Stimulated activated CD8-positive, alpha-beta memory T cell treated with anti-CD3 and anti-CD28 coated beads, Interleukin-4, amount 100 ng/mL, for 48 hours (primary cell): ENCODE measurements at places on chromosomes 7 and 10.

DNA sequence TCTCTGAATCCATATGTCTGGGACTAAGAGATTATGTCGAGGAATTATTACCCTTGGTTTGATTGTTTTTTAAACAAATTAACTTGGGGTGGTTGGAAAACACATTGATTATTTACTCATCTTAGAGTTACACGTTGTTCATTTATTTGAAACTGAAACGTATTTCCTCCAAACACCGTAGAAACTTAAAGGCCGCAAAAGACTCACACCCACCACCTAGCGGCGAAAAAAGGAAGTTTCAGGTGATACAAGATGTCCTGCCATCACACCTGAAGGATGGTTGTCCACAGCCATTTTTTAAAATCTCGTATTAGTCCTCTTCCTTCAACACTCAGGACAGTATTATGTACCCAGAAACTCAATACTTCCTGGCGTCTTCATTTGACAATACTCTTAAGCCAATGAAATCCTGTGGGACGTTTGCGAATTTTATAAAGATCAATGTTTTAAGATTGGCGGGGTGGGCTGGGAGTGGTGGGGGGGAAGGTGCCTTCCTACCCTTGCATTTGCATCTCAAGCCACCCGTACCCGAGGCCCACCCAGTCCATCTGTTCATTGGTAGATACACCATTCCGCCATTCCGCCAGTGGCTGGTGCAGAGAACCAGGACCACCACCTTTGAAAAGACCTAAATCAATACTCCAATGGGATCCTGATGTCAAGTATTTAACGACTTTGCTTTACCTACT is 1.4 kb upstream of the LCOR start:
- DNase-seq: peak; percentile 87

DNA sequence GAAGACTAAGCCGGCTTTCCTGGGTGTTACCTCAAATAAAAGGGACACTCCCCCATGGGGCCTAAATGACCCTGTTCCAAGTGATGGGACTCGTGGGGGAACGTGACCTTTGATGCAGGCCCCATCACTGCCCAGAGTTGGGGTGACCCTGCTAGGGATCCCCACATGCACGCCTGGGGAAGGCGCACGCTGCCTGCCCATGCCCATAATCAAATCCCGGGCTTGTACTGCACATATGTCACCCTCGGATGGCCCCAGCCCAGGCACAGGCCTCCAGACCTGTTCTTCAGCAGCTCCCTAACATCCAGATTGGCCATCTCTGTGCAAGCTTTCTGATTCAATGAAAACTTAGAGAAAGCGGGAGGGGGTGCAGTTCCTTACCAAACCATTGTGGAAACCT is 14.7 kb downstream of the EBF3 start:
- no peak for DNase-seq

DNA sequence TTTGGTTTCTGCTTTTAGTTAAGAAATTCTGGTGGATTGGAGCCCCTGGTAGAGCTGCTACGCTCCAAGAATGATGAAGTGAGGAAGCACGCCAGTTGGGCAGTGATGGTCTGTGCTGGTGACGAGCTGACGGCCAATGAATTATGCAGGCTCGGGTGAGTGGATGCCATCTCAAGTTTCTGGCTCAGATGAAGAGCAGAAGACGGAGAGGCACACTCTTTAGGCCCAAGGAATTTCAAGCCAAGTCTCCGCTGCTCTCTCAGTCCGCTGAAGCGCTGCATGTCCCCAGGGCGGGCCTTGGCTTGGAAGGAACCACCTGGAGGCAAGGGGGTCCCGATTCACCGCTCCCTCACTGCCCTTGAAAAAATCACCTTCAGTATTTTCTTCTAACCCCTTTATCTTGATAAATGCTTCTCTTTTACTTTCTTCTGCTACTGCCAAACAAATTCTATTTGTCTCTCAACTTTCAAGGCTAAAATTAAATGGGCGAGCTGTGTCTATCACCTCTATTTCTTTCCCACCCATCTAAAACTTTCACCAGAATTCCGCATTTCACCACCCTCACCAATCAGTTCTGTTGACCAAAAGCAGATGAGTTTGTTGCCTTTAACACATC is 74.2 kb downstream of the ARMC3 start:
- DNase-seq: no peak

- no peak for DNase-seq
These were observed 133.5 kb downstream of the TSPAN12 start for GRCh38 chr7:120724448-120724847.

DNA sequence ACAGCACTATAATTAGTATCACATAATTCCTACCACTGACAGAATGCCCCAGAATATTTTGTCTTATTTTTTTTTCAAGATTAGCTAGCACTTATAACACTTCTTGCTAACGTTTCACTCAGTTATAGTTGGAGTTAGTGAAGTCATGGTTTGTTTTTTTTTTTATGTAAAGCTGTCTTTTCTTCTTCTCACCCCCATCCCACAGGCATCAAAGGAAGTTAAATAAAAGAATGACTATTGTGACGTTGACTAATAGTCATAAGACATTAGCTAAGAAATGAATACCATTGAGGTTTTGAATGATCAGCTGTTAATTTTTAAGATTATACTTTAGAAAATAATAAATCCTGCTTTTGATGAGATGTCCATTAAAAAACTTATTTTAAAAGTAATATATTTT is 498.3 kb downstream of the GFRA1 start:
- no peak for DNase-seq

DNA sequence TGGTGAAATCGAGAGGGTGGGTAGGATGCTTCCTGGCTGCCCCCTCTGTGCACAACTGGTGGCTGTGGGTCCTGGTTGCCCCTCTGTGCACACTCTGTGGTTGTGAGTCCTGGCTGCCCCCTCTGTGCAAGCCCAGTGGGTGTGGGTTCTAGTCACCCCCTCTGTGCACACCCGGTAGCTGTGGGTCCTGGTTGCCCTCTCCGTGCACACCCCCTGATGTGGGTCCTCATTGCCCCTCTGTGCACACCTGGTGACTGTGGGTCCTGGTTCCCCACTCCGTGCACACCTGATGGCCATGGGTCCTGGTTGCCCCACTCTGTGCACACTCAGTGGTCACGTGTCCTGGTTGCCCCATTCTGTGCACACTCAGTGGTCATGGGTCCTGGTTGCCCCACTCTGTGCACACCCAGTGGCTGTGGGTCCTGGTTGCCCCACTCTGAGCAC is 20.3 kb upstream of the RET start:
- DNase-seq: no peak

DNA sequence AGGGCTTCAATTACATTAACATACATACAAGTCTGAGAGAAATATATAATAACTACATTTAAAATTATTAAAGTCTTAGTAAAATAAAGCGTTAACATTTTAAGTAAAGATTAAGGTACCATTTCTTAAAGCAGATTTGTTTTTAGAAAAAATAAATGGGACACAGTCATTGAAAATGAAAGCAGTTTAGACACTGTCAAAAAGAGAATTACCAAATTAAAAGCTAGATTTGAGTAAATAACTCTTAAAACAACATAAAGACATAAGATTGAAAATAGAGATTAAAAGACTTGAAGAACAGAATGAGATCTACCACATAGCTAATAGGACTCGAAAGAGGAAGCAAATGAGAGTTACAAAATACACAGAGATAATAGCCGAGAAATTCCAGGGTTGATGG is 562.2 kb upstream of the FOXK1 start:
- DNase-seq: no peak

GRCh38 chr7:82224529-82224928 is 219.0 kb downstream of the CACNA2D1 start:
- DNase-seq: no peak

GRCh38 chr7:156038345-156038744 is 226.1 kb upstream of the SHH start:
- DNase-seq: no peak

DNA sequence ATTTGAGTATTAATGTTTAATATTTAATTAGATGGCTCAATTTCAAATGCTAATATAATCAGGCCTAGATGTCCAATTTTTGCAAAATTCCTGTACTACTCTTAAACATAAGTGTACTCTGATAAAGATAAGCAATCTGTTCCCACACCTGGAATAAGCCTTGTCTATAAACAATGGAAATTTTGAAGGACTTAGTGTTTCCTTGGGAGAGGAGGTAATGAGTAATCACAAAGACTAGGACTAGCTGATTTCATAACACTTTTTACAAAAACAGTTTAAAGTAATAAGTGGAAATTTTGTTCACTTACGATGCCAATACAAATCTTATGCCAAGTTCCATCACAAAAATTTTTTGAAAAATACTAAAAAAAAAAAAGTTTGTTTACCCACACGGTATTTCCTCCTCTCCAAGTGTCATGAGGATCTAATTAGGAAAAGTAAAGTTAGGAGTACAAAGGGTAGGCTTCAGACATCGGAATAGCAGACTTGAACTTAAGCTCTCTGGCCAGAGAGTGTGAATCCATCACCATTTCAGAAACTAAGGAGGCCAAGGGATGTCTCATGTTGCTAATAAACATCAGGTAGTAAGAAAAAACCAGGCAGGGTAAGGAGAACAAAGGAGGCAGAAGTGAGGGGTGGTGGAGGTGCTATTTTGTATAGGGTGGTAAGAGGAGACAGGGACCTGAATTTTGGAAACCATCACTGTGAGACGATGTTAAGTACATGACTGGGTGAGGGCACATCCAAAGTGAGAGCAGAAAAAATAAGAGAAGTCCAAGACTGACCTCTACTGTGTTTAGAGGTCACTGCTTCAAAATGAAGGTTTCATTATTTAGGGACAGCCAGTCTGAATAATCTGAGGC is 61.3 kb downstream of the RAPGEF5 start:
- no peak for DNase-seq

GRCh38 chr10:35517431-35518181 is 87.5 kb upstream of the GJD4 start:
- DNase-seq: no peak

GRCh38 chr10:46216836-46217751 is 69.7 kb upstream of the ANTXRL start:
- no peak for DNase-seq

DNA sequence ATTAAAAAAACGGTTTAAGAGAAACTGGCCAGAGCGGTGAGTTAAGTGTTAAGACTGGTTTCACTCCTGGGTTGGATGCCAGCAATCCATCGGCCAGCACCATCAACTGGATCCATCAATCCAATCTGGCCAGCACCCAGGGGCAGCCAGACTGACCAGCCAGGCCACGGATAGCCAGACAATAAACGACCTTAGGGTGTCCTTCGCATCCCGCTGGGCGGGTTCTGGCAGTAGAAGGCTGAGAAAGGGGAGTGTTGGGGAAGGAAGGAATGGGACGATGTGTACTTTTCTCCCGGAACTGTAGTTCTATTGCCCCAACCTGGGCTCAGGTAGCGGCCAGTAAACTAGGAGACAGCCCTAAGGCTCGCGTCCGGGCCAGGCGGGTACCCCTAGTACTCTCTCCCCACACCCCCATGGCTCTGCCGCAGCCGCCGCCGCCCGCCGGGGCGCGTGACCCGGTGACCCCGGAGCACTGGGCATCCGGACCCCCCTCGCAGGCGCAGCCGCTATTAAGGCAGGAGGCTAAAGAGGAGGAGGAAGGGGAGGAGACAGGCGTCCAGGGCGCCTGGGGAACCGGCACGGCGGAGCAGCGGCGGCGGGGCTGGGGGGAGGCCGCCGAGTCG is at the start of gene CASD1:
TSS of gene CASD1 (plus strand) at position 546 of the 623 bp plus-strand sequence. CDS start 276 bp downstream, outside the sequence.
- DNase-seq: peak; percentile 74

DNA sequence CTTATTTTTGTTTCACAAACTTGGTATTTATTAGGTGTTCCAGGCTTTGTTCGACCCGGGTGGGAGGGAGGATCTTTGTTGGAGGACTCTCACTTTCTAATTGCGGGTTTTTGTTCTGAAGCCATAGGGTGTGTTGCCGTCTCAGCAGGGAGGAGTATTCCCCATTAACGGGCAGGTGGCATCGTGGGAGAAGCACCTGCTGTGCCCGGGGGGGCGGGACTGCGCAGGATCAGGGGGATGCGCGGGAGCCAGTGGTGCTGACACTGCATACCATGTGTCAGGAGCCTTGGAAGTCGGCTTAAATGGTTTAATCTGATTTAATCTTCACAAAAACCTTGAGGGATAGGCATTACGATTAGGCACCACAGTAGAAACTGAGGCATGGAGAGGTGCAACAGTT is 113.0 kb downstream of the MGMT start:
- DNase-seq: no peak

DNA sequence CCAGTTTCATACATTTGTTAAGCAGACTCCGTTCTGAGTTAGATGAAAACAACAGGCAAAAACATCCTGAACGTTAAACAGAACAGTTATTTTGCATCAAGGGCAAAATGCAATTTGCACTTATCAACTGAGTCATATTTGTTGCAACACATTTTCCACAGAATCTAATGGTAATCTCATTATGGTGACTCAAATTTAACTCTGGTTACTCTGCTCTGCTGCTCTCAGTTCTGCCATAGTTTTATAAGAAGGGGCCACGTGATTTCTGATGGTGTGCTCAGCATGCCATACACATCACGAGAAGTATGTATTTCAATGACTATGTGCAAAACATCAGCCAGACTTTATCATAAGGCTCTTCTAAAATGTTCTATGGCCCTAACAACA is 148.8 kb downstream of the CHCHD3 start:
- DNase-seq: no peak

DNA sequence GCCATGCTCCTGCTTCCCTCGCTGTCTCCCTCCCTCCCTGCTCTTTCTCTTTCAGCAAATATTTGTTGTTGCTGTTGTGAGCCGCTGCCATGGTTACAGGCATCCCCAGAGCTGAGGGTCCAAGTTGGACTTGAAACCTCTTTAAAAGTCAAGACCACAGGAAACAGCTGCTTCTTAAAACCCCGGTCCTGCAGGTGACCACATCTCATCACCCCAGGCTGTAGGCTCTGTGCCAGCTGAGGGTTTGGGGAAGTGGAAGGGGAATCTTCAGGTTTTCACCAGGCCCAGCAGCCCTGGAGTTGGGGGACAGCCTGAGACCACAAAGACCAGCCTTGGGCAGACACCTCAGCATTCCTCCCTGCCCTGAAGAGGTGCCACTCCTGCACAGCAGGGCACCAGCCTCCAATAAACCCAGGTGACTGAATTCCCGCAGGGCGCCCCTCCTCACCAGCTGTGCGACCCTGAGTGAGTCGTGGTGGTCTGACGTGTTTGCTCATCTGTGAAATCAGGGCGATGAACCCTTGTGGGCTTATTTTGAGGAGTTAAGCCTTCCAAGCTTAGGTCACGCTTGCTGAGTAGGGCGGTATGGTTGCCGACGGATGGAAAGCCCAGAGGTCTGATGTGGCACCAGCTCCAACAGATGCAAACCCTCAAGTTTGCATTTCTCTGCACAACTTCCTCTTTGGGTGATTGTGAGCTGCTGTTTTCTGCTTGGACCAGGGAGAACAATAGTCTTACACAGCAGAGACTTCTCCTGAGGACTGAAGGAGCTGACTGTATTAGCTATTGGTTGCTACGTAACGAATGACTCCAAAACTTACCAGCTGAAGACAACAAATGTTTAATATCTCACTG is 24.8 kb downstream of the NPTX2 start:
- no peak for DNase-seq

GRCh38 chr10:99339077-99339476 is 9.9 kb downstream of the CNNM1 start:
- no peak for DNase-seq
